NCI-H1048 (cell line): ENCODE measurements at places on chromosomes 5 and 9.

- no peak for DNase-seq
These were observed 273.1 kb upstream of the IRX2 start for GRCh38 chr5:3024554-3024953.

GRCh38 chr5:139889410-139889809 lies 93.8 kb downstream of the PSD2 start:
- DNase-seq, result no peak

- DNase-seq, result no peak
These were observed 148.7 kb upstream of the ERCC6L2 start for GRCh38 chr9:95726756-95727155.

- no peak for DNase-seq
These were observed 186.1 kb downstream of the C9orf152 start for GRCh38 chr9:110021891-110022290.

- no peak for DNase-seq
These were observed 140.3 kb downstream of the ROR2 start for GRCh38 chr9:91809581-91810285.

GRCh38 chr9:136992819-136993369 lies 672 bp downstream of the PAXX start:
- DNase-seq, result no peak

GRCh38 chr9:115134941-115135340 lies 17.0 kb upstream of the TNC start:
- DNase-seq, result no peak

- DNase-seq, result no peak
These were observed 2.8 kb upstream of the UBAP1 start for GRCh38 chr9:34176089-34176488.

DNA sequence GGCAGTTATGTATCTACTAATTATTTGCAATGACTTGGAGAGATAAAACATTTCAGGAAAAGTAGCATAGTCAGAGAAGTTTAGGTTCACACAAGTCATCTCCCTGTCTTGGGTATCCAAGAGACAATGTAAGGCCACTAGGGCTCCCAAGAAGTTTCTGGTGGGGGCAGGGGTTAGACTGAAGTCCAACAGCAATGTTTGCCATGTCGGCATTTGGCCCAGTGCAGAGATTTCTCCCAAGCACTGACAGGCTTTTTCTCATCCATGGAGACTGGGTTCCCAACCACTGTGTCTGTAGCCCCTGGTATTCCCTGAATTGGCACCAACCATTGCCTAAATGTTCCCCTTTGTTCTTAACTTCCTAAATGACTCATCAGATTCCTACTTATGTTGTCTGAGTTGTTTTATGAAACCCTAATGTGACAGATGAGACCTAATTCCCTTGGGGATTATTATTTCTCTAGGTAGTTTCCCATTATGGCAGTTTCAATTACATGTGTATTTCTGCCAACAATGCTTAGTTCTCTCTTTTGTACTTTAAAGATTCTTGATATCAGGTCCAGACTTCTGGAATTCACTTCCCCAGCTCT lies 103.6 kb upstream of the EGFLAM start:
- DNase-seq, result no peak

DNA sequence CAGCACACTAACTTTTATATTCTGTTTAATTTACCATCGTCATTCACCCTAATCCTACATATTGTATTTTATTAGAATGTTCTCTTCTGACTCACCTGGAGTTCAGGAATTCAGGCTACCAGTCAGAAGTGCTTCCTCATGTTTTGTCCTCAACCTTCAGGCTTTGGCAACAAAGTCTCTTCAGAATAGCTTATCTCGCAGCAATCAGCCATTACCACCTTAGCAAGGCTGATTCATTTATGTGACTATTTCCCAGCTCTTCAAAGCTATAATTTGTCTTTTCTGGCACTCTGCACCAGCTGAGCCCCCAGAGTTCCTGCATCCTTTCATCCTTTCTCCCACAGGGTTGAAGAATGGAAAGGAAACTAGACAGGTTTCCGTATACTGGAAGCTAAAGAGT lies 365.5 kb upstream of the CDH18 start:
- no peak for DNase-seq

GRCh38 chr5:111517853-111518501 lies 5.6 kb upstream of the STARD4 start:
- no peak for DNase-seq

DNA sequence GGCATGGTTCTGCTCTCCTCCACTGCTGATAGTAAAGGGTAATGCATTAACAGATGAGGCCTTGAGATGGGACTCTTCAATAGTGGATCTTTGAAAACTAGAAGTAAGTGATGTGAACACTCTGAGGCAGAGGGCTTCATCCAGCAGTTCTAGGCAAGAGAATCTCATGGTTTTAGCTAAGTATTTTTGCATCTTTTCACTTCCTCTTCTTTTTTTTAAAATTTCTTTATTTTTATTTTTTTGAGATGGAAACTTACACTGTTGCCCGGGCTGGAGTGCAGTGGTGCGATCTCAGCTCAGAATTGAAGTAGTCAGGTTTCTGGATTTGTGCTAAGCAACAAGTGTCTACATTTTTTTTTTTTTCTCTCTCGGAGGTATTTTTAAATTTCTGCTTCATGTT lies 101.9 kb downstream of the MTRR start:
- DNase-seq, result no peak

GRCh38 chr9:8287501-8287900 lies 487.9 kb upstream of the DMAC1 start:
- no peak for DNase-seq

DNA sequence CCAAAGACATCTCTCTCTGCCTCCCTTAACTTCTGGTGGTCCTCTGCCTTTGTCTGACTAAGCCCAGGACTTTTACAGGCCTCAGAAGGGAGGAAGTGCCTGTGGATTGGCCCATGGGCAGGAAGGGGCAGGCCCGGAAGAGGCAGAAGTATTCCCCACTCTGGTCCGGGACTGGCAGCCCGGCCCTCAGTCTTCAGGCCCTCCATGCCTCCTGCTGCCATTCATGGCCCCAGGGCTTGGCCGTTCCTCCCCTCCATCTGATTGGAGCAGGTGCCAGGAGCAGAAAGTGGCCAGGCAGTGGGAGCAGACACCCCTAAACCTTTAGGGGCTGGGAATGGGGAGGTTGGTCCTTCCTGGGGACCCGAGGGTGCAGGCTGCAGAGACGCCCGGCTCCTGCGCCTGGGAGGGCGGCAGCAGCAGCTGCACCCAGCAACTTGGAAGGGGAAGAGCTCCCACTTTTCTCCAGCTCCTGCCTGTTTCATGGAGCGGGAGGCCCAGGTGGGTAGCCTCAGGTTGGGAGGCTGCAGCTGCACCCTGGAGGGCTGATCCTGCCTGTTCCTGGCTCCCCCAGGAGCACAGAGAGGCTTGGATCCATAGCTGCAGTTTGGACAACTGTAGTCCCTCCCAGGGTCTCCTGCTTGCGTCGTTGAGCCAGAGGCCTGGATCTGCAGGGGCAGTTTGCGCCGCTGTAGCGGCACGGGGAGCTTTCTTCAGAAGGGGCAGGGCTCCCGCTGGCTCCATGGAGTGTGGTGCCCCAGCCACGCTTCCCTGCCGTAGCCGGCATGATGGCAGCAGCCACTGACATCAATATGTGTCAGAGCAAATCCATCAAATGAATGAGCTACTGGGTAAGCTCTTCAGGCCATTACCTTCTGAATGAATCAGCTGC lies 661.5 kb upstream of the NUDT12 start:
- DNase-seq, result no peak

DNA sequence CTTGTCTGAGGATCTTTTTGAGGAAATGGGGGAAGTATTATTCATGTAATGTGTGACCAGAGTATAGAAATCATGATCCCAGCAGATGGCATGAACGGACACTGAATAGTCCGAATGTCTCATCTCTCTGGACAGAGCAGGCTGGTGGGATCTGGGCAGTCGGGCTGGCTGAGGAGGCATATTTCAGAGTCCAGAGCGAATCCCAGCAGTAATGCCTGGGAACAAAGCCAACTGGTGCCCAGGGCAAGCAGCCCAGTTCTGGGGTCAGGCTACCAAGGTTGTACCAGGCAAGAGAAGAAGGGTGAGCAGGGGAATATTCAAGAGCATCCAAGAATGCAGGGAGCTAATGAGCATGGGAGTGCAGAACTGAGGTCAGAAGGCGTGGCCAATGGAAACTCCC lies 306.4 kb downstream of the ZSWIM6 start:
- no peak for DNase-seq

GRCh38 chr5:135874461-135874860 lies 21.2 kb downstream of the IL9 start:
- no peak for DNase-seq

GRCh38 chr5:99600952-99601351 lies 672.1 kb upstream of the CHD1 start:
- DNase-seq, result no peak

- DNase-seq, result no peak
These were observed 2.2 kb downstream of the ABLIM3 start for GRCh38 chr5:149143470-149143869.

- DNase-seq, result no peak
These were observed 1189.4 kb downstream of the EFNA5 start for GRCh38 chr5:106481374-106481773.

- no peak for DNase-seq
These were observed 16.5 kb downstream of the SPARC start for GRCh38 chr5:151670083-151670686.

- peak; percentile 56 for DNase-seq
These were observed 2.3 kb downstream of the DENND4C start for GRCh38 chr9:19232823-19233194.

DNA sequence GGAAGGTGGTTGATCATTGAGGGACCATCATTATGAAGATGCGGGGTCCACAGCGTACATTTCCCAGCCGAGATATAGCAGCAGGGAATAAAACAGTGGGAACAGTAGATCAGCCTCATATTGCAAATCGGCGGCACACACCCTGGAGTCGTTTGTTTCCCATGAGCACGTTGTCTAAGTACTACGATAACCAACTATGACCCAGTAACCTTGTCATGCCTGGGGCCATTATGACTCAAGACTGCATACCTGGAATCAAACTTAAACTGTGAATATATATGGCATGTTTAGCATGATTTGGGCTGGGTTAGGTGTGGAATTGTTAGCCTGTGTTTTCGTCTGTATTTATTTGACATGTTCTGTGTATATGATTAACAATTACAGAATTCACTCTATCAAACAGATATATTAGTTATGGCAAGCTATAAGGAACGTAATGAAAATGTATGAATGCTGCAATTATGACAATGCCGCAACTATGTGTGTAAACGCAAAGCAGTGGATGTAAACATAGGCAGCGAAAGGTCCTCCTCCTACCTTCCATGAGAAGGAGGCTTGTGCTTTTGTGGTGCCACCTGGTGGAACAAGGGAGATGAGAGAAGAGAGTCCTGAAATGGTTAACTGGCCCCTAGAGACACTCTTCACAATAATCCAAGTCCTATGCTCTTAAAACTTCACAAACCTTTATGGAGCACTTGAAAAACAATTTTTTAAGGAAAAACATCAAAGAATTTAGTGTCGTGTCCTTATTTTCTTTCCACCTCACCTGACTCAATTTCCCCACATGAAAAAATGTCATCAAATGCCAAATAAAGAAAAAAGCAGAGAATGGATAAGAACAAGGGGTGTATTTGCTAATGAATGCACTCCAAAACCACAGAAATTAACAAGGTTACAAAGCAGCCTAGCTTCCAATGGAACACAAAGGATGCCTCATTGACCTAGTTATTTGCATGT lies 47.1 kb downstream of the SEMA5A start:
- DNase-seq, result no peak

DNA sequence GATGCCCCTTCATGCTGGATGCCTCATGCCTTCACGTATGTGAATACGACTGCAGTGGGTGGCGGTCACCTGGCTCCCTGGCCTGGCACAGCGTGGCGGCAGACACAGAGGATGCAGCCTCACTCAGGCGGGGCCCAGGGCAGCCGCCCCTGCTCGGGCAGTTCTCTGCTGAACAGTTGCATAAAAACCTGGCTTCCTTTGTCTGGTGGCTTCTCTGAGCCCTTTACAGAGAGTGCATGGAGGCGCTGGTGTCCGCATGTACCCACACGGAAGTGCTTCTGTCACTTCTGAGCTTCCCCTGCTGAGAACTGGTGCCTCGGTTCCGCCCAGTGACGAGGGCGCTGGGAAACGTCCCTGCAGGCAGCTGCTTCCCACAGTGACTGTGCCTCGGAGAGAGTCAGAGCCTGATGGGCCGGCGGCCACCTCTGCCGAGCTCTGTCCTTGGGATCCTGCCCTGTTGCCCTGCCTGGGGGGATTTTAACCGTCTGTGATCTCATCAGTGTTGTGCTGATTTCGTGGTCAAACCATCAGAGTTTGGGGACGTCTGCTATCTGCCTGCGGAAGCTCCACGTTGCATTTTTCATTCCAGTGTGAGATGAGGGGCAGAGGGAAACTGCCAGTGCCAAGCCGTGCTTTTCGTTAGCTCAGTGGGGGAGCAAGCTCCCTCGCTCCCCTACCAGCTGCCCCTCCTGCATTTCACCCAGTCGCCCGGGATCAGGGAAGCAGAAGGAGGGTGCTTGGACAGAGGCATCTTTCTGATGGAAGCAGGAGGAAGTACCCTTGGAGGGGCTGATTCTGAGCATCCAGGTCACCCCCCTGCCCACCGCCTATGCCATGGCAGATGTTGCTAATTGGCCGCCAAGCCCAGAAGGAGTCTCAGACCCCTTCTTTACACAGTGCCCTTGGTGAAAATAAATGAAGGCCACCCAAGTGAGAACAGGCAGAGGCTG lies 153.0 kb upstream of the COL5A1 start:
- DNase-seq, result no peak

DNA sequence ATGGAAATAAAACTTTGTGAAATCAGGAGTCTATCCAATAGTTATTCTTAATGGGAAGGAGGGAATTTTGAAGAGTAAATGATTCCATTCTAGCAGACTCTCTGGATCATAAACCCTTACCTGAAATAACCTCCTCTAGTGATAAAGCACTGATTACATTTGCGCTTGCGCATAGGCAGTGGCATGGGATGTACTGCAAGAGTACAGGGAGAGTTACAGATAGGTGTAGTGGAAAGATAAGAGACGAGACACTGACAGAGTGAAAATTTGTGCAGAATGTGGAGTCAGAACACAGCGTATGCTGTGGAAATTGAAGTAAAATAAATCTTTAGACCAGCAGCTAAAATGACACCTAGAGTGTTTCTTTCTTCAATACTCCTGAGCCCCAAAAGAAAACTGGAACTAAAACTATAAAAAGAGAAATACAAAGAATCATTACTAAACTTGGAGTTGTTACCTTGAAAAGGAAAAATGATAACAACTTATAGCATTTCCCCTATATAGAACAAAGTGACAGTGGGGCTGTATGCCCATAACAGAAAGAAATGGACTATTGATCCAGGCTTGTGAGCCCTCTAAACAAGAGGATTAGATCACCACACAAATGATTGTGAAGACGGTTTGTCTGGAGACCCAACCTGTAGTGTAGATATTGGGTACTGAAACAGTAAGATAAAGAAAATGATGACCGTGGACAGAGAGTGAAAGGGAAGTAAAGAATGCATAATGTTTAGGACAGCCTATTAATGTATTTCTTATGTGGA lies 1471.2 kb upstream of the NUDT12 start:
- DNase-seq, result no peak

- no peak for DNase-seq
These were observed at the start of gene SLC1A3 for GRCh38 chr5:36606428-36607113. Gene SLC1A3 (plus strand): TSS chr5:36606606. CDS start chr5:36608424, 1,818 bp downstream.

GRCh38 chr9:127938298-127938690 lies 640 bp upstream of the DPM2 start:
- DNase-seq, result no peak
